Activated naive CD4-positive, alpha-beta T cell treated with Interleukin-2 at 50 U/mL for 16 hours (primary cell): ENCODE measurements at places on chromosomes 6 and 20.

DNA sequence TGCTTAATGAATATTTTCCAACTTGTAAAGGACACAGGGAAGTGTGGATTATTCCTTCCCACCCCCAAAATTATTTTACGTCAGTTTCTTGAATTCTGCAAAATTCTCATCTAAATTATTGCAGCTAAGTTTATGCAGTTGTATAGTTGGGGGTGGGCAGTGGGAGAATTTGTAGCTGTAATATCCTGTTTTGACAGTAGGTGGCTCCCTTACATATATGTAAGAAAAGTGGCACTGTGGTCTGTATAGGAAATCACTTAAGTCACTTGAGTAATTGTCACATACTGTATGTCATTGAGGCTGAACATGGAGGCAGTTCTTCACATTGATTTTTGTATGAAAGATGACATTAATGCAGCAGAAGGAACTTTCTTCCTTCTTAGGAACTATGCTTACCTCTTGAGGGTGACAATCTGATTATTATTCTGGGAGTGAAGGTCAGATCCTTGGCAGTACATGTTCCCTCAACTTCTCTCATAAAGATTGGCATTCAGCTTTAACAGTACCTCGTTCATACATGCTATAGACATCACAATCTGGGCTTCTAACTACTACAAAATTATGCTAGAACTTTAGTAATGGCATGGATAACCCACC lies 14.6 kb upstream of the CFAP206 start:
- DNase-seq = peak; percentile 36

DNA sequence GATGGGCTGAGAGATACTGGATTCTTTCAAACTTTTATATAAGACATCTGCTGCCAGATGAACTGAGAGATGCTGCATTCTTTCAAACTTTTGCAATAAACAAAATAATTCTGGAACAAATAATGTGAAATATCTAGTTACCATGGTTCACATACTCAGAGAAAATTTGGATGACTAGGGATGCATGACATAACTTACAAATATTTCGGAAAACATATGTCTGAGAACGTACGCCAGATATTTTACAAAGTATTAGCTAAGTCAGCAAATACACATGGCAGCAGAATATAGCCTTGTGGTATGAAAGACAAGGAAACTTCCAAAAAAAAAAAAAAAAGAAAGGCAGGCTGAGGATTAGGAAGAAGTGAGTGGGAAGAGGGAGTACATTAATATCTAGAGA lies 113.3 kb upstream of the TRAF3IP2 start:
- no peak for DNase-seq

GRCh38 chr20:31943052-31943471 lies 8.8 kb downstream of the PDRG1 start:
- no peak for DNase-seq

DNA sequence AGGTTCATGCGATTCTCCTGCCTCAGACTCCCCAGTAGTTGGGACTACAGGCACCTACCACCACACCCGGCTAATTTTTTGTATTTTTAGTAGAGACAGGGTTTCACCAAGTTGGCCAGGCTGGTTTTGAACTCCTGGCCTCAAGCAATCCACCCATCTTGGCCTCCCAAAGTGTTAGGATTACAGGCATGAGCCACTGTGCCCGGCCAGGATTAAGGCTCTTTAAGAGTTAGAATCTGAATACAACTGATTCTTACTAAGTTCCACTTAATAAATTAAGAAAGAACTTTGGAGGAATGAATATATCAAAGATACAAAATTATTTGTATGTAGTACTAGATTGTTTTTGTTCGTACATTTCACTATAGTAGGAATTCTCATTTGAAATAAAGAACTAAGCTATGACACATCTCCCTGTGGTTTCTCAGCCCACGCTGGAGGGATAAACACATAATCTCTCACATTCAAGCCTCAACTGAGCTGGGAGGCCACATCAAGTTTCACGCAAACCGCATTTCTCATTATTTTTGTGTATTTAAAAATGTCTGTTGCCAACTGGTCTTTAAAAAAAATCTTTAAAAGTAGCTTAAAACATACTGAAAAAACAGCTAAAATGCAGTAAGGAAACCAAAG lies 34.2 kb downstream of the DTNBP1 start:
- peak; percentile 68 for DNase-seq

DNA sequence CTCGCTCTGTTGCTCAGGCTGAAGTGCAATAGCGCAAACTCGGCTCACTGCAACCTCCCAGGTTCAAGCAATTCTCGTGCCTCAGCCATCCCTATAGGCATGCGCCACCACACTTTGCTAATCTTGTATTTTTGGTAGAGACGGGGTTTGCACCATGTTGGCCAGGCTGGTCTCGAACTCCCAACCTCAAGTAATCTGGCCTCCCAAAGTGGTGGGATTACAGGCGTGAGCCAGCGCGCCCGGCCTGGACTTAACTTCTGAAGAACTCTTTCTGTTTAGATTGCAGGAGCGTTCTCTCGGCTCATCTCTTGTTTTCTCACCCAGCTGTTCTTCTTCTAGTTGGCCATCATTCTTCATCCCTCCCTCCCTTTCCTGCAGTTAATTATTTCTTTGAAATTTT lies 30.3 kb downstream of the GTF2H5 start:
- DNase-seq = no peak

- no peak for DNase-seq
Observed at GRCh38 chr6:8578006-8578405, 142.7 kb upstream of the SLC35B3 start.

DNA sequence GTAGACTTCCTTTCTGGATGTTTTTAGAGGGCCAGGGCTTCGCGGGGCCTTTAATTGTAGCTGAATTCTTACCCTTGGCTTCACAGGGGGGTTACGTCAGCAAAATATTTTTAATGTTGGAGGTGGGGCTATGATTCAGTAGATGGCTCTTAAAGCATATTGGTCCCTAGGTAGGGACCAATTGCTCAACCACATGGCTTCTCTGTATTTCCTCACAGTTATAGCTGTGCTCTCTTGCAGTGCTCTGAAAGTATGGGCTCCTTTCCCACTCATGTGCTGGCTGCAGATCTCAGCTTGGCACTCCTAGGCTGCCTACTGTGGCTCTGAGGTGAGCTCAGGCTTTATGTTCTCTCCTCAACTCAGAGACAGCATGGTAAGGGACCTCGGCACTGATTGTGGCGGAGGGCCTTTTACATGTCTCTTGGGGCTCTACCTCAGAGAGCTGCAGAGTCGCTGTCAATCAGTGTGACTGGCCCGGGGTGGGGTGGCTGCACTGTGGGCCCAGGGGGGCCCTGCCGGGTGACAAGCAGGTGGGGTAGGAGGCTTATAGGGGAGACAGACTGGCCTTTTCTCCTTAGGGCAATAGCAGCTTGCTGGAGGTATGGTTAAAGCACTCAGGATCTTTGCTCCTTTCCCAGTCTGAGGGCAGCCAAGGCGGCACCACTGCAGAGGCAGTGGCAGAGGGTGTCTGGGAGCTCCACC lies 318.0 kb downstream of the DOK5 start:
- no peak for DNase-seq

DNA sequence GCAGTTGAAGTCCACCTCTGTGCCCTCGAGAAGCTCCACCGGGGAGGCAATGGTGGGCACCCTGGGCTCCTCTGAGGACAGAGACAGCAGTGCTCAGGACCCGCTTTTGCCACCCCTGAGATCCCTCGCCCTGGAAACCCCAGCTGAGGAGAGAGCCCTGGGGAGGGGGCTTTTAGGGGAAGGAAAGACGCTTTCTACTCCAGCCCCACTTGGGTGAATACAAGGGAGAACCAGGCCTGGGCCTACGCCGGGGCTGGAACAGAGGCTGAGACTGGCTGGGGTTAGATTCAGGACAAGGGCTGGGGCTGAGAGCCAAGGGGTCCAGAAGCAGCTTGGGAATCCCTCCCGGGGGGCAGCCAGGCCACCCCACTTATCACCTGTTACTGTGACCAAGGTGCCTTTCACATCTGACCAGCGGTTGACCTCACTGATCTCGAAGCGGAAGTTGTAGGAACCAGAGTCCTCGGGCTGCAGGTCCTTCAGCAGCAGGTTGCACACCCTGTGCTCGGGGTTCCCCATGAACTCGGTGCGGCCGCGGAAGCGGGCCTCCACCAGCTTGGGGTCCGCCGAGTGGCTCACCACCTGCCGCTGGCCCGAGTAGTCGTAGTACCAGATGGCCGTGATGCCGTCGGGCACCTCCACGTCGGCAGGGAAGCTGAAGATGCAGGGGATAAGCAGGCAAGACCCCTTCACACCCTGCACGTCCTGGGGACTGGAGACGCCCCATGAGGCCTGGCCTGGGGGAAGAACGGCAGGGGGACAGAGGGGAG lies 6.2 kb downstream of the SIGLEC1 start:
- no peak for DNase-seq

- peak; percentile 69 for DNase-seq
Observed at GRCh38 chr6:137313928-137314855, 95.0 kb upstream of the IFNGR1 start.

GRCh38 chr6:147935656-147936055 lies 407.0 kb upstream of the SASH1 start:
- DNase-seq = no peak

DNA sequence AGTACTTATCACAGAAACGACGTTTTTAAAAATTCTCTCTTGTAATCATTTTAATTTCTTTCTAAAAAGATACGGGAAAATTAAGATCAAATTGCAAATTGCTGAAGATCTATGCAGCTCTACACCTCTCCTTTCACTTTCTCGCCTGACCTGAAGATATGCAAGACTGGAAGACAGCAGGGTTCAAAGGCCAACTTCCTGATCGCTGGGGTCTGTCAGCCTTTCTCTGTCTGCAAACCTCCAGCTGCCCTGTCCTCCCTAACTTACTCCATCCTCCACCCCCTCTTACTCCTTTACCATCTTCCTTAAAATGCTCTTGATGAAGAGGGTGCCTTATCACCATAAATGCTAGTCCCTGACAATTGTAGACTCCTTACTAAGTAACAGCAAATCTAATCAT lies 63.7 kb downstream of the POPDC3 start:
- DNase-seq = no peak
